ENCODE measurements at places on chromosomes 2 and 18.

- DNase-seq, result no peak
These were observed 159.5 kb downstream of the HNMT start for GRCh38 chr2:138123741-138124140.

GRCh38 chr18:57683470-57683869 is 61.8 kb upstream of the NARS1 start:
- no peak for DNase-seq

DNA sequence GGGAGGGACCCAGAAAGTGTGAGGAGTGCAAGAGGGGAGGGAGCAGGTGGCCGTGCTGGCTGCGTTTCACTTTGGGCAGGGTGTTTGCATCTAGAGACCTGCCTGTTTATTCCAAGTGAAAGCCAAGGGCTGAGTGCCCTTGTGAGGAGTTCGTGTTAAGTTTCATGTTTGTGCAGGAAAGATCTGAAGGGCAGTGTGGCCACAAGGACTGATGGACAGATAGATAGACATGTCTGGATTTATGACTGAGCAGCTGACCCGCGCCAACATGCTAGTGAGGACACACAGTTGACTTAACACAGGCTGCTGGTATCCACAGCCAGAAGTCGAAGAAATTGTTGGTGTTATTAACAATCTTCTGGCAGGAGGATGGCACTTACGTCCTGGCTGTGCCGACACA is 387.6 kb upstream of the TNP1 start:
- DNase-seq, result no peak

DNA sequence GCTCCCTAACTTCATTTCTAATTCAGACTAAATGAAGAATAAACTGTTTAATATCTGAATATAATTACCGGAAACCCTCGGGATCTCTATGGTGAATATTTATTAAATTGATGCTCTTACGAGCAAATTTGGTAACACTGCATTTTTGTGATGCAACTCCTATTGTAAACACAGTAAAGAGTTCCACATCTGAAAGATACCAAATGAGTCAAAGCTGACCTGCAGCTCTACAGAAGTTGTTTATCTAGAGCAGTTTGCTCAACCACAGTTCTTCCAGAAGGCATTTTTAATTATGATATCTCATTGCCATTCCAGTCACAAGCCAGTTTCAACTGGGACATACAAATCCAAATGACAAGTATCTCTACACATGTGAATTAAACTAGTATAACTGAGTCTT is 129.7 kb downstream of the PKP4 start:
- peak; percentile 66 for DNase-seq

DNA sequence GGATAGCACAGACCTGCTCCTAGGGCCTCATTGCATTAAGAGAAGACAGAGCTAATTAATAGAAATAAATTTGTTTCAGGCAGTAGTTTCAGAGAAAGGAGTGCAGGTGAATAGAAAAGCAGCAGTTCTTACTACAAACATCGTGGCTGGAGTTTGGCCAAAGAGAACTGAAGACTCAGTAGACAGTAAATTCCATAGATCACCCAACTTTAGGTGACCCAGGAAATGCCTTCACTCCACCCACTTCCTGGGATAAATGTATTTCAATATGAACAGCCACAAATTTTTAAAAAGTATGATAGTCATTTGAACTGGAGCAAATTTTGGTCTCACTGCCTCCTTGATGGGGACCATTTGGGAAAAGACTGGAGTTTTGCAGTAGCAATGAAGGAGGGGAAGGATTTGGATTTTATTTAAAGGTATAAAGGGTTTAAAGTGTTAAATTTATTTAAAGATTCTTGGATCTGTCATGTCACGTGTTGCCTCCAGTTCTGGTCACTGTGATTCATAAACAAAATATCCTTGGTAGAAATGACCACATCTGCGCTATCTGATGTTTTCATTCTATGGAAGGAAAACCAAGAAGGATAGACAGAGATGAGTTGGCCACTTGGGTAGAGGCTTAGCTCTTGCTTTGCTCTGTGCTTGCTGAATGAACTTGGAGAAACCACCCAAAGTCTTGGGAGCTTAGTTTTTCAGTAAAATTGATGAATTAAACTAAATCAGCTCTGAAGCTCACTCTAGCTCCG is 390.2 kb downstream of the THSD7B start:
- DNase-seq, result peak; percentile 24

DNA sequence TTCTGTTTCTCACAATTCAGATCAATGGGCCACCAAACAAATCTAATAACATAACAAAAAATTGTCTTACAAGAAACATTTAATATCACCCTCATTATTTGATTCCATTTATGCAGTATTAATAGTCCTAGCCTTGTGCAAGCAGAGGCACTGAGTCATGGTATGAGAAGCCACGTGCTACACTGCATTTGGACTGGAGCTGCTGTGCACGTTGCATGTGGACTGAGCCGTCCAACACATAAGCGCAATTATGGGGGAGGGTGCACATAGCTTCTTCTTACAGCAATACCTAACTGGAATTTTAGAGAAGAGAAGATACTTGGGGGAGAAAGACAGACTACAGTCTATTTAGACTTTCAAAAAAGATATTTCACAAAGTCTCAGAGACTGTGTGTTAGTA is 329.6 kb upstream of the ID2 start:
- DNase-seq, result no peak

DNA sequence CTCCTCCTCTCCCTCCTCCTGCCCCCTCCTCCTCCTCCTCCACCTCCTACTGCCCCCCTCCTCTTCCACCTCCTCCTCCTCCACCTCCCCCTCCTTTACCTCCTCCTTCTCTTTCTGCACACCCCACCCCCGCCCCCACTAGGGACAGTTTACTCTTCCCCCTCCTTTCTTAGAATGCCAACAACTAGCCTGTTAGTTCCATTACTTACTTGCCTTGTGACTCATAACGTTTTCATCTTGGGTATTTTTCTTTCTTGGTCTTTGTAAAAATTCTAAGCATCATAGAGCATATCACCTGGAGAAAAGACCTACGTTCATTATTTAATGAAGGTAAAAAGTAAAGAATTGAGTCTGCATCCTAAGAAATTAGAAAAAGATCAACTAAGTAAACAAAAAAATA is 165.3 kb downstream of the NEDD4L start:
- DNase-seq, result no peak

DNA sequence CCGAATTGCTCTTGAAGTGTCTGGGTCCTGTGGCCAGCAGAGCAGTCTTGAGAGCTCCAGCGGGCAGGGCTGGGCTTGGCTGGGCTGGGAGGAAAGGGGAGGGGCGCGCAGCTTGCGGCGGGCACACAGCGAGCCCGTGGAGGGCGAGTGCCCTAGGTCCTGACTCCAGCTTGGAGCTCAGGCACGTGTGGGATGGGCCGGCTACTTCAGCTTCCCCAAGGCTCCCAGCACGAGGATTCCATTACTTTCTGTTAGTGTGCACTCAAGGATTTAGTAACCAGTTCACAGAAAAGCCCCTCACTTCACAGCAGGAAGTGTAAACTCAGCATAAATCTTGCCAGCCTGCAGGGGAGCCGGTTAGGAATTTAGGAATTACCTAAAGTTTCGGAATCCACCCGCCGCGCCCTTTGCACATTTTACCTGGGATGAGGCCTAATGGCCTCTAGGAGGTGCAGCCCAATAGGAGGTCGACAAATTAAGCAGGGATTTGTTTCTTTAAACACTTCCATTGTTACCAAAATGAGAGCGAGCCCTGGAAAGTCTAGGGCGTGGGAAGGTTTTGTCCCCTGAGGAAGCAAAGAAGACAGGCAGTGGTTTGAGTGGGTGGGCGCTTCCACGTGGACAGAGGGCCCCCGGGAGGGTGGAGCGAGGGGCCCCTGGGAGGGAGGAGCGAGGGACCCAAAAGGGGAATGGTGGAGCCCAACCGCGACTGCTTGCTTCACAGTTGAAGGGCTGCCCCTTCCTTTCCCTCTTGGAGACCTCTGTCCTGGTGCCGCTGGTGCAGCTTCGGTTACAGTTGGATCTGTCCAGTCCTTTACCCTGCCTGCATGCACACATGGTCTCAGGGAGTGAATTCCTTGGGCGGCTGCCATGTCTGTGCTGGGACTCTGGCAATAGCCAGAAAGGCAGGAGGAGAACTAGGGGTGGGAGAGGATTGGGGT is 93.3 kb downstream of the CTAGE1 start:
- no peak for DNase-seq
